ENCODE measurements at places on chromosomes 12 and 14.
A peak's percentile ranks its signal among the peaks of the same experiment; 100 is the strongest.

DNA sequence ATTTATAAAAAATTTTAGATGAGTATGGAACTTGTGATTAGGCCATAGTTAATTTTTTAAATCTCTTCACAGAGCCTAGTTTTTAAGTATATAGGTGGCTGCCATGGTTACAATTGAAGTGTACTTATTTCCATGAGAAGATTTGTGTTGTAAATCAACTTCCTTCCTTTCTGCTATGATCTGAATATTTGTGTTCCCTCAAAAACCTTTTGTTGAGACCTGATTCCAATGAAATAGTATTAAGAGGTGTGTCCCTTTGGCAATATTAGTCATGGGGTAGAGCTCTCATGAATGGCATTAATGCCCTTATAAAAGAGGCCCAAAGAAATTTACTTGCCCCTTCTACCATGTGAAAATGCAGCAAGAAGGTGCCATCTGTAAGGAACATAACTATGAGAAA lies 28.8 kb downstream of the ETNK1 start:
- DNase-seq: no peak

DNA sequence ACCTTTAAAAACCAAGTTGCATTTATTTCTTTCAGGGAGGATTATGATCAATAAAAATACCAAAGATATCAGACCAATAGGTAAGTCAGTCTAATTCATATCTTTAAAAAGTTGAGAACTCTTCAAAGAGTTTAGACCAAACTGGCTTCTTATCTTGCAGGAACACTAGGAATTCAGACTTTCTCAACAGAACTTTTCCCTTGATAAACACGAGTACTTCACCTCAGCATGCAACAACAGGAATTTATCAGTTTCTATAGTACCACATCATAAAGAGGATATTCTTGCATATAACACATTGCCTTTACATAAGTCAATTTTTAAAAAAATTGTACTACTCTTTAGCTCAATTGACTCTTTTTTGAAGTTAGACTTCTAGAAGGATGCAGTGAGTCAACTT lies 68.2 kb downstream of the DNAI7 start:
- no peak for DNase-seq

GRCh38 chr12:32353540-32353939 lies 45.8 kb upstream of the FGD4 start:
- DNase-seq: no peak

DNA sequence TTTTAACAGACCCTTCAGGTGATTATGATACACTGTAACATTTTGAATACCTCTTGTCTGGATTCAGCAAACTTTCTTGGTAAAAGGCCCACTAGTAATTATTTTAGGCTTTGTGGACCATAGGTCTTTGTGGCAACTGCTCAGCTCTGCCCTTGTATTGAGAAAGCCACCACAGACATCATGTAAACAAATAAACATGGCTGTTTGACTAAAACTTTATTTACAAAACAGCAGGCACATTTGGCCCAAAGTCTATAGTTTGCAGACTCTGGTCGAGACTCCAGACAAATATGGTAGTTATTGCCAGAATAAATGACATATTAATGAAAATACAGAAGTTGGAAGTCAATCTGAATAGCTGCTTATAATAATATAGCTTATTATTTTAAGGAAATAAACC lies 18.2 kb downstream of the NAA30 start:
- no peak for DNase-seq

DNA sequence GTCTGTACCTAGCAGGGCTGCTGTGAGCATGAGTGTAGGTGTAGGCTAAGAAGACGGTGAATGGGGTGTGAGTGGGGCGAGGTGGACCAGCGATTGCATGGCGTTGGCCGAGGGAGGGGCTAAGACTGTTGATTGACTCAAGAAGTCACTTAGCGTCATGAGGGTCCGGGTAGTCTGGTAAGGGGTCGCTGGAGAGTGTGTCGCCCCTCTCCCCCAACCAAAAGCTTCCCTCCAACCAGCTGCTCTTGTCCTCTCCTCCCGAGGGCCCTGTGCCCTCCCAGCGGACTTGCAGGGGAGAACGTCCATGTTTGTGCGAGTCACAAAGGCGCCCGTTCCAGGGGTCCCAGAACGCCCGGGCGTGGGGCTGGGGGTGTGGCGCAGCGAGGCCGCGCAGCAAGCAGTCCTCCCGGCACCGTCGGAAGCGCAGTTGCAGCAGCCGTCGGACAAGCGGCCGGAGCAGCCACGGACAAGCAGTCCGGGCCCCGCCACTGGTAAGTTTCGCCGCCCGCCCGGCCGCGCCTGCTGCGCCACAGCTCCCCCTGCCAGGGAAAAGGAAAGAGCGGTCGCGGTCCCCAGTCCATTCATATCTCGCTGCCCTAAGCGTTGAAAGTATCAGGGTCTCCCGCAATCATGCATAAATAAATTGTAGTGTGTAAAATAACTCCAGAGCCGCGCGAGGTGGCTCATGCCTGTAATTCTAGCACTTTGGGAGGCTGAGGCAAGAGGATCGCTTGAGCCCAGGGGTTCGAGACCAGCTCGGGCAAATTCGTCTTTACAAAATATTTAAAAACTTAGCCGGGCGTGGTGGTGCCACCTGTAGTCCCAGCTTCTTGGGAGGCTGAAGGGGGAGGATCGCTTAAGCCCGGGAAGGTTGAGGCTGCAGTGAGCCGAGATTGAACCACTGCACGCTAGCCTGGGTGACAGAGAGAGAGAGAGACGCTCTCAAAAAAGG lies at the start of gene CCDC63:
CCDC63 (plus strand) TSS at position 373 of the 952 bp plus-strand sequence. CDS start 5,968 bp downstream, outside the sequence.
- no peak for DNase-seq

DNA sequence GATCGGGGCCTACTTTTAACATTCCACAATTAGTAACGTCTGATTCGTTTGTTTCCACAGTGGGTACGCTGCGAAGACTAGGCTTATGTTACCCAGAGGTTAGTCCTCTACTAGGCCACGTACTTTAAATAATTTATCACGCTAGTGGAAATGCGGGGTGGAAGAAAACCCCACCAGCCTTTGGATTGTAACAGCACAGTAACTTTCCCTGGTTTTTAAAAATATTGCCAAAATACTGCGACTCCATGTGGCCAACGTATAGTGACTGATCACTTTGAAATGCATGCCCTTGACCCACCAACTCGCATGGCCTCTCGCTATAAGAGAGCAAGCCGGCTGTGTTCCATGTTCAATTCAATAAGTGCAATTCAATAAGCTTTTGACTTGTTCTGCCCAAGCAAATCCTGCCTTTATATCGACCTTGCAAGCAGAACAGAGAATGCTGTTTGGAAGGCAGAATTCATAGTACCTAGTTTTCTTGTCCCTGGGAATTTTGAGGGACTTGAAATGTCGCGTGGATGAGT lies 882 bp upstream of the GTF2A1 start:
- DNase-seq: no peak

DNA sequence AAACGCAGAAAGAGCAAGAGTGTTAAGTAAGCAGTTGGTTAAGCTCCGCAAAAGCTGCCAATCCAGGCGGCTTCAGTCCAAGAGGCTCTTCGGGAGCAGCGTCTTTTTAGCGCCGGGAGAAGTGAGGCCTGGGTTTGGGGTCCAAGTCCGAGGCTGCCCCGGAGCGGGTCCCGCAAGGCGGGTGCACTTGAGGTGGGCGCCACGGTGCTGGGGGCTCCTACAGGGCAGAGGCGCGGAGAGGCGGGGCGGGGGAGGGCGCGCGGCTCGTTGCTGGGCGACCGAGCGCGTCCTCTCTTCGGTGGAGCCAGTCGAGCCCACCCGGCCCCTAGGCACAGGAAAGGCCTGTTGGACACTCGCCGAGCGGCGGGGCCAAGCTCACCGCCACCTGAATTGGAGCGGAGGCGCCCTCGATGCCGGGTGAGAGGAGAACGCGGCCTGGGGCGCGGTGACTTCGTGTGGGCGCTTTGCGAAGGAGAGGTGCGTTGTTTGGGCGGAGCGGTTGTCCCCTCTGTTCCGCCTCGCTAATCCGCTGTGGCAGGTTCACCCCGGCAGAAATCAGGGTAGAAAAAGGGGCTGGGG lies 15.6 kb downstream of the TTC6 start:
- DNase-seq: no peak

GRCh38 chr12:49827401-49828099 lies 663 bp downstream of the NCKAP5L start:
- peak; percentile 25 for DNase-seq

DNA sequence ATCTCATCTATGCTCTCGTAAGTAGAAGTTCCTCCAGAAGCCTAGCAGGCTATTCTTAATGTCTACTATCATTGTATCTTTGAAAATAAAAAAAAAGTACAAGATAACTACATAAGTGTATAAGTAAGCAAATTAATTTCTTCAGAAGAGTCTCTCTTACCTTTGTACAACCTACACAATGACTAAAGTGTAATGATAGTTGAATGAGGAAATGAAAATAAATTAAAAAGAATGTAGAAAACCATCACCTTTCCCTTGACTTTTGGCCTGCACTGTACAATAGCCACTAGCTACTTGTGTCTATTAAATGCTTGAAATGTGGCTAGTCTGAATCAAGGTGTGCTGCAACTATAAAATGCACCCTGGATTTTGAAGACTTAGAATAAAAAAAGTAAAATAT lies 229.9 kb upstream of the FOXN3 start:
- no peak for DNase-seq

DNA sequence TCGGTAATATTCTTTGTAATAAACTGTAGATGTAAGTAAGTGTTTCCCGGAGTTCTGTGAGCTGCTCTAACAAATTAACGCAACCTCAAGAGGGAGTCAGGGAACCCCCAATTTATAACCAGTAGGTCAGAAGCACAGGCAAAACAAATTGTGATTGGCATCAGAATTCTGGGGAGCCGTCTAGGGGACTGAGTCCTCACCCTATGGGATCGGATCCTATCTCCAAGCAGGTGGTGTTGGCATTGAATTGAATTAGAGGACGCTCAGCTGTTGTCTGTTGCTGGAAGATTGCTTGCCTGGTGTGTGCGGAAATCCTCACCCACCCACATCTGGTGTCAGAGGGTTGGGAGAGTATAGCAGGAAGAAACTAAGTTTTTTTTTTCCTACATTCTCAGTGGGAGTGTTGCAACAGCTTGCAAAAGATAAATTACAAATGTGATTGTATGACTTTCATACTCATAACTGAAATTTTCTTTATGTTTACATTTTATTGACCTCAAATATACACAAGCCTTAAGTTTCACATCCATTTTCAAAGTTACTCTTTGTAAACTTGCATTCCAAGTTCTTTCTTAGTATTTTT lies 5.5 kb downstream of the TMEM52B start:
- DNase-seq: no peak

- no peak for DNase-seq
These were observed 28.6 kb upstream of the ADGRD1 start for GRCh38 chr12:130924966-130925665.

- DNase-seq: no peak
These were observed 3.8 kb downstream of the LRP1 start for GRCh38 chr12:57131896-57132744.

GRCh38 chr12:68462803-68463202 lies 130.6 kb upstream of the MDM1 start:
- no peak for DNase-seq

DNA sequence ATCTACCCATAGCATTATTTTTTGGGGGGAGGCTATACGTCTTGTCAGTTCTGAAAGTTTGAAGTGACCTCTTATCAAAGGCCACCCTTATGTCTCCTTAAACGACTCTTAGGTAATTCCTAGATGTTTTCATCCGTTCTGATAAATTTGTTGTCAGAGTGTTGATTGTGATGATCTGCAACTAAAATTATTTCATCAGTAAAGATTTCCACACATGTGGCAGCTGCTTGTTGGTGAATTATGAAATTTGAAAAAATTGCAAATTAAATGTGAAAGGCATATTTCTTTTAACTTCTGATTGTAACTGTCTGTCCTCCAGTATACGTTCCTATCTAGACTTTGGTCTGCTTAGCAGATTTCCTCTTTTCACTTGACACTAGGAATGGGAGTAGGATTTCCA lies 1.4 kb downstream of the ADIPOR2 start:
- no peak for DNase-seq

GRCh38 chr12:130526813-130527212 lies 189.1 kb downstream of the PIWIL1 start:
- no peak for DNase-seq

GRCh38 chr12:42473130-42473529 lies 116.4 kb downstream of the PRICKLE1 start:
- no peak for DNase-seq
